ENCODE measurements at places on chromosomes 1 and 21. TPM values are rescaled to one million over a fixed set of nuclear protein-coding genes. Genes with fewer than 3 reads are reported as not detected.

The CELA2B gene
- not detected for polyA plus RNA-seq

The COX20 gene
- polyA plus RNA-seq: 23.9 TPM

The TMEM50A gene
- polyA plus RNA-seq: 166 TPM

The DEPDC1 gene
- 1.2 TPM for polyA plus RNA-seq

The CLCA4 gene
- polyA plus RNA-seq: 1.5 TPM

The DNM3 gene
- 2.0 TPM for polyA plus RNA-seq

The SH2D5 gene
- 83.8 TPM for polyA plus RNA-seq

The LRP8 gene
- 33.7 TPM for polyA plus RNA-seq

The SLC5A3 gene
- polyA plus RNA-seq: 5.9 TPM

The ACBD6 gene
- polyA plus RNA-seq: 50.5 TPM

DNA sequence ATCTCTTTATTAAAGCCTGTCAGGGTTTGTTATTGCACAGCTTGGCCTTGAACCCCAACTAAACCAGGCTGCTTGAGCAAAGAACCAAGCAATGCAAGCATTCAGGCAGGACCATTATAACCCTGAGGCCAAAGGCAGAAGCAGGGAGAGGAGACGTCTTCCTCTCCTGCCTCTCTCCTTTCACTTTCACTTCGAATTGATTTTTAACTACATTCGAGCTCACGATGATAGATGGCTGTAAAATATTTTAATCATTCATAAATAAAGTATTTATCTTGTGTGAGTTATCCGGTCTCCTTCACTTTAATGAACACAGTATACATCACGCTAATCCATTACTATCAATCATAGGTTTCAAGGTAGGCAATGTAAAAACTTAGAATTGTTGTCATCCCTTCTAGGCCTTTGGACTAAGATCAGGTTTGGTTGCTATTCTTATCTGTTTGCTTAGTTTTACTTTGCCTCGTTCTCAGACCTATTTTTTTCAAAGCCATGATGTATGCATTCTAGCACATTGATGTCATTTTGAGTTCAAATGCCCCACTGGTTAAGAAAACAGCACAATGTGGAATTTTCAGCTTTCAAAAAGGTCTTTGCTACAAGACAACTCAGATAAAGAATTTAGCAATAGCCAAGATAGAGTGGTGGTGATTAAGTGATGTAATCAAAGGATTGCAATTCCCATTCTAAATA, 480.2 kb upstream of the RUNX1 start:
- no peaks in the 10 kb centered on the region for H3K36me3 ChIP-seq
- no peaks in the 10 kb centered on the region for H3K27me3 ChIP-seq
- H3K4me1 ChIP-seq: peaks cover 3% of the 10 kb centered on the region
- no peak overlapping the region for H3K27ac ChIP-seq
- H3K4me3 ChIP-seq: peak overlapping the region; percentile 32

DNA sequence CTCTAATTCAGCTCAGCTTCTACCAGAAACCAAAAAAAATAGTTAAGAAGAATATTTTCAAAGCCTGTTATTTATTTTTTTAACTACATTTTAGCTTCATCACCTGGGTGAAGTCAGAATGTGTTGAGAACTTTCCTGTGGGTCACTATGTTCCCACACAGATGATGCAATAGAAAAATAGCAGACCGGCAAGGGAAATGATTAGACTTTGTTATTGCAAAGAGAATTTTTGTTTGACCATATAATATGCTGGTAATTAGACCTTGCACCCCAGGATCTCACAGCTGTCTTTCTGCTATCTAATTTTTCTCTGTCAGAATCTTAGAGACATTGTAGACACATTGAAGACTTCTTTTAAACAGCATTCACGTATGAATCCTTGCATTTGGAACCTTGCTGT, 299.3 kb downstream of the TBX15 start:
- no peak for DNase-seq
- no peaks in the 10 kb centered on the region for H3K4me1 ChIP-seq
- no peaks in the 10 kb centered on the region for H3K27me3 ChIP-seq
- H3K27ac ChIP-seq: no peak overlapping the region
- no peaks in the 10 kb centered on the region for H3K36me3 ChIP-seq

GRCh38 chr1:23451441-23451840, 26.9 kb upstream of the TCEA3 start:
- no peaks in the 10 kb centered on the region for H3K36me3 ChIP-seq
- H3K27ac ChIP-seq: no peak overlapping the region
- no peak overlapping the region for H3K4me3 ChIP-seq
- peaks cover 48% of the 10 kb centered on the region for H3K4me1 ChIP-seq
- H3K27me3 ChIP-seq: peaks cover 35% of the 10 kb centered on the region

GRCh38 chr1:212110617-212111016, 75.1 kb downstream of the DTL start:
- no peak overlapping the region for H3K27ac ChIP-seq
- no peaks in the 10 kb centered on the region for H3K36me3 ChIP-seq
- peaks cover 8% of the 10 kb centered on the region for H3K4me1 ChIP-seq
- DNase-seq: no peak
- no peaks in the 10 kb centered on the region for H3K27me3 ChIP-seq
- H3K4me3 ChIP-seq: no peak overlapping the region

GRCh38 chr1:66243548-66244130, 290.3 kb upstream of the SGIP1 start:
- H3K27ac ChIP-seq: no peak overlapping the region
- peaks cover 13% of the 10 kb centered on the region for H3K4me1 ChIP-seq
- H3K36me3 ChIP-seq: no peaks in the 10 kb centered on the region
- no peaks in the 10 kb centered on the region for H3K27me3 ChIP-seq

- H3K4me3 ChIP-seq: no peak overlapping the region
- peaks cover 56% of the 10 kb centered on the region for H3K36me3 ChIP-seq
- DNase-seq: no peak
- no peak overlapping the region for H3K27ac ChIP-seq
- no peaks in the 10 kb centered on the region for H3K27me3 ChIP-seq
Measured at GRCh38 chr1:15940110-15941043, 35.5 kb downstream of the ZBTB17 start.

- DNase-seq: no peak
- H3K4me3 ChIP-seq: no peak overlapping the region
- H3K27ac ChIP-seq: no peak overlapping the region
- H3K4me1 ChIP-seq: no peaks in the 10 kb centered on the region
Measured at GRCh38 chr1:4530166-4530785, 124.1 kb upstream of the AJAP1 start.

GRCh38 chr1:67135354-67135753, 584 bp upstream of the C1orf141 start:
- H3K4me3 ChIP-seq: no peak overlapping the region
- DNase-seq: no peak
- peaks cover 6% of the 10 kb centered on the region for H3K4me1 ChIP-seq
- H3K36me3 ChIP-seq: no peaks in the 10 kb centered on the region
- no peaks in the 10 kb centered on the region for H3K27me3 ChIP-seq

DNA sequence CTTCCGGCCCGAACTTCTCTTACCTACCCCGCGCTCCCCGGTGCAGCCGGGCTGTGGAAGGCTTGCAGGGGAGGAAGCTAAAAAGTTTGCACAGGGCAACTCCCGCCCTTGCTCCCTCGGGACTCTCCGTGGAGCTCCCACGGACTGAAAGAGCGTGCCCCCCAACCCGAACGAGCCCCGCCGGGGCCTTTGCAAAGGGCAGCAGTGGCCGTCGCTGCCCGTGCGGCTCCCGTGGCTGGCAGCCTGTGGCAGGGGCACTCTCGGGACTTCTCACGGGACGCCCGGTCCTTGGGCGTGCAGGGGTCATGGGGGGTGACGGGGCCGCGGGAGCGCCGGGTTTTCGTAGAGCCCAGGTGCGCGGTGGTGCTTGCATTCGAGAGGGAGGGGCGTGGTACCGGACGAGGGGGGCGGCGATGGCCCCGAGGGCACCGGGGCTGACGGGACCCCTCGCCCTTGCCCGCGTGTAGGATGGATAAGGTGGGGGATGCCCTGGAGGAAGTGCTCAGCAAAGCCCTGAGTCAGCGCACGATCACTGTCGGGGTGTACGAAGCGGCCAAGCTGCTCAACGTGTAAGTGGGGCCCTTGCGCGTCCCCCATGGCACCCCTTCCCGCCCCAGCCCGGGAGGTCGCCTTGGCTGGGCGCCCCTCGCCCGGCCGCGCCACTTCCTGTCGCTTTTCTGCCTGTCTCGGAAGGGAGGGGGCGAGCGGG, 711 bp downstream of the GADD45A start:
- H3K27me3 ChIP-seq: no peaks in the 10 kb centered on the region
- no peak for DNase-seq
- peaks cover 37% of the 10 kb centered on the region for H3K4me1 ChIP-seq
- peak overlapping the region; percentile 94 for H3K4me3 ChIP-seq
- peak overlapping the region; percentile 87 for H3K27ac ChIP-seq

DNA sequence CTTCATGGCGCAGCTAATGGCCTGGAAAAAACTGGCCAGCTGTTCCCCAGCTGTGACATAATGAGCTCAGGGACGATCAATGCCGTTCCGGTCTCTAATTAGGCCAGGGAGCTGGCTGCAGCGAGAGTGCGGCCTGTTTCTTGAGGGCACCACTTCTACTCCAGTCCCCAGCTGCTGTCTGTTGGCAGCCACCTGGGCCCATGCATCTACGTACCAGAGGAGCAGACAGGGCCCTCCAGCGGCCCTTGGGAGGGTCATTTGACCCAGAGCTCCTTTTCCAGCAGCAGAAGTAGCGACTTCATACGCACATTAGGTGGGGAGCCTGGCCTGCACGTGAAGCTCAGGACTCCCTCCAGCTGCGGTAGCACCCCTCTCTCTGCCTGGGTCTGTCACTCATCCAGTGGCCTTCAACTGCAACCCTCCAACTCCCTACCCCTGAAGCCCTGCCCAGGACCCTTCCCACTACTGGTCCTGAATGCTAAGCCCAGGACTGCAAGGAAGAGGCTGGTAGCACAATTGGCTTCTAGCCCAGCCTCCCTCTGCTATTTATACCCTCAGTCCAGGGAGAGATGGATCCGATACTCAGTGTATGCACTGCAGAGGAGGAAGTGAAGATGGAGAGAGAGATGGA, 9.1 kb upstream of the GPR61 start:
- no peak overlapping the region for H3K27ac ChIP-seq
- no peak overlapping the region for H3K4me3 ChIP-seq
- peaks cover 6% of the 10 kb centered on the region for H3K4me1 ChIP-seq
- no peak for DNase-seq
- H3K27me3 ChIP-seq: no peaks in the 10 kb centered on the region

GRCh38 chr1:167553136-167554027, at the start of gene CREG1:
Gene CREG1, minus strand, starts transcription at chr1:167553762.
- no peaks in the 10 kb centered on the region for H3K27me3 ChIP-seq
- peak; percentile 67 for DNase-seq
- peak within 1 kb of the TSS; percentile 10 for H3K27ac ChIP-seq
- H3K4me1 ChIP-seq: peaks cover 18% of the 10 kb centered on the region

GRCh38 chr1:19869929-19870328, 12.3 kb upstream of the OTUD3 start:
- H3K27ac ChIP-seq: no peak overlapping the region
- no peak for DNase-seq
- H3K27me3 ChIP-seq: no peaks in the 10 kb centered on the region

DNA sequence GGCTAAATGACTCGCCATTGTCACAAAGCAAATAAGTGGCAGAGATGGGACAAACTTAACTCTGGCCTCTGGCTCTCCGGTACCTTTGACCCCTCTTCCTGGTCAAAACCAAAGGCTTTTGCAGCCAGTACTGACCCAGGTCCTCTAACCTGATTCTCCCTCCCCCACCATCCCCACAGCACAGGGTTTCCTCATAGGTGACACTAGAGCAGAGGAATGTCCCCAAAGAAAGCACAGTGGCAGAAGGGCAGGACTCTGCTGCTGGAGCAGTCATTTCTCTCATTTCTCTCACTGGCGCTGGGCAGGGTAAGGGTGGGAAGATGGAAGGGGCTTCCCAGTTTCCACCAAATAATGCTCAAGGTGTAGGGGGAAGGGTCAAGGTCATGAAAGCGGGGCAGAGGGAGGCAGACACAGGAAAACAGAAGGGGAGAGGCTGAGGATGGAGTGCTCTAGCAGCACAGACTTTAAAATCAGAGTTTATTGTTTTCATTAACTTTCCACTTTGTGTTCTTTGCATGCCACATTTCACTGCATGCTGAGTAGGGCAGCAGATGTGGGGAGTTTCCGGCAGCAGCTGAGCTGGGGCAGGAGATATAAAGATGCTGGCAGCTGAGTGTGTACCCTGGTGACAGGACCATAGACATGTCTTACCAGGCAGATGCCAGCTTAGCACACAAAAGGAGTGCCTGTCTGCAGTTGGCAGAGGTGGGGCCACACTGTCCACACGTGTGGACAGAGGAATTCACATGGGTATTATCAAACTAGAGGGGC, 80.5 kb downstream of the FAM78B start:
- H3K27ac ChIP-seq: no peak overlapping the region
- no peaks in the 10 kb centered on the region for H3K27me3 ChIP-seq
- H3K4me1 ChIP-seq: no peaks in the 10 kb centered on the region
- H3K4me3 ChIP-seq: no peak overlapping the region

DNA sequence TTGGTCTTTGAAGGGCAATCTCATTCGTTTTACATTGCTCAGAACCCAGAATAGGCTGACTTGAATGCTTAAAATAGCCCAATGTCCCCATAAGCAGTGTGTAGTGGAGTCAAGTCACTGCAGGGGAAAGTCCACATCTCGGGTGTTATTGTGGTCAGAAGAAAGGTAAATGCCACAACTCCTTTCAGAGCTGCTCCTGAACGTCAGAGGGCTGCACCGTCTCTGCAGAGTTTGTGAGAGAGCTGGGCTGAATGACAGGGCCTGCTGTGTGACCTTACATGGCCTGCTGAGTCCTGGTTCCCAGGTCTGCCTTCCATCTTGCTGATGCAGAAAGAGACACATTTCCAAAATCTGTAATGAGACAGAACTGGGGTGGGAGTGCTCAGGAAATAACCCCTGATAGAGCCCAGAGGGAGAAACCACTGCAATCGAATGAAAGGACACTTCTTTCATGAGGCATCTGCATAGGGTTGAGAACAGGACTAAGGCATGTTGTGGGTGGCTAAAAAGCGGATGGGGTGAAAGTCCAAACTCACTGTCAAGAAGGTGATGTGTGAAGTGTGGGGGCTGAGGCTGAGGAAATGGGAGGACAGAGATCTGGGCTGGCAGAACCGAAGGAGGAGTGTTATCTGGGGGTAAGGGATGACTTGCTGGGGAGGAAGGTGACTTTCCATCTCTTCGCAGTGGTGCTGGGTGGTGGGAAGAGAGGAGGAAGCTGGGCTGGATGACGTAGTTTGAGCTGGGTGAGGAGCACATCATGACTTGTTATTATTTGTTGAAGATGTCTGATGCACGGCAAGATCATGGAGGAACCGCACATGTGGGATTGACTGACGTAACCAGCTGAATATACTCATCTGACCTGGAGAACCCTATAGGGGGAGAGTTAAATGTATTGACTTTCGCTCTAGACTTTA, 33.7 kb downstream of the XCL2 start:
- no peaks in the 10 kb centered on the region for H3K27me3 ChIP-seq
- H3K36me3 ChIP-seq: no peaks in the 10 kb centered on the region
- H3K4me1 ChIP-seq: peaks cover 22% of the 10 kb centered on the region

GRCh38 chr1:75482951-75483350, 128.0 kb downstream of the SLC44A5 start:
- no peak overlapping the region for H3K4me3 ChIP-seq
- no peaks in the 10 kb centered on the region for H3K36me3 ChIP-seq
- H3K4me1 ChIP-seq: no peaks in the 10 kb centered on the region

DNA sequence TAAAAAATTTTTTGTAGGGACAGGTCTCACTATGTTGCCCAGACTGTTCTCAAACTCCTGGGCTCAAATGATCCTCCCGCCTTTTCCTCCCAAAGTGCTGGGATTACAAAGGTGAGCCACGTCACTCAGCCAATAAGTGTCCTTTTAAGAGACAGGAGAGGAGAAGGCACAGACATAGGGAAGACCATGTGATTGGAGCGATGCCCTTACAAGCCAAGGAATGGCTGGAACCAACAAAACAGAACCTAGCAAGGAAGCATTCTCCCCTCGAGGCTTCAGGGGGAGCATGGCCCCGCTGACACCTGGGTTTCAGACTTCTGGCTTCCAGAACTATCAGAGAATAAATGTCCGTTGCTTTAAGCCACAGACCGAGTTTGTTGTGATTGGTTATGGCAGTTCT, 37.0 kb downstream of the NDUFS5 start:
- DNase-seq: no peak
- H3K4me1 ChIP-seq: no peaks in the 10 kb centered on the region
- H3K27me3 ChIP-seq: no peaks in the 10 kb centered on the region
- no peak overlapping the region for H3K4me3 ChIP-seq

All from keratinocyte (primary cell).